ENCODE measurements at places on chromosomes 16 and 17.
A peak's percentile ranks its signal among the peaks of the same experiment; 100 is the strongest.

- DNase-seq = peak; percentile 13
These were observed 591 bp downstream of the PSMD7 start for GRCh38 chr16:74297145-74297665.

DNA sequence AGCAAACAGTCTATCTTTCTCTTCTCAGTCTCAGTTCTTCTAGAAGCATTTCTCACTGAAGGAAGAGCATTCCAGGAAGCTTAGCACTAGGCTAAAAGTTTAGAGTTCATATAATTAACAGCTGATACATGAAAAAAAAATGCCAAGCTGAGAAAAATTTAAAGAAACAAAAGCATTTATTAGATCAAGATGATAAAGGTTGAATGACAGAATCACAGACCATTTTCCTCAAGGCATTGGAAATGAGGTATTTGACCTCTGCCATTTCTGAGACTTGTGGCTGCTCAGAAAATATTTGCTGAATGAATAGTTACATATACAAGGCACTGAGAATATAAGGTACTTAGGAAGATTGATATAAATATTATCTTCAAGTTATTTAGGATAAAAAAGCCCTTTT, 901.6 kb upstream of the GOT2 start:
- DNase-seq = peak; percentile 92

GRCh38 chr17:8447799-8448198, 12.1 kb downstream of the NDEL1 start:
- DNase-seq = no peak

- DNase-seq = no peak
These were observed 58.3 kb downstream of the USP32 start for GRCh38 chr17:60333628-60334031.

DNA sequence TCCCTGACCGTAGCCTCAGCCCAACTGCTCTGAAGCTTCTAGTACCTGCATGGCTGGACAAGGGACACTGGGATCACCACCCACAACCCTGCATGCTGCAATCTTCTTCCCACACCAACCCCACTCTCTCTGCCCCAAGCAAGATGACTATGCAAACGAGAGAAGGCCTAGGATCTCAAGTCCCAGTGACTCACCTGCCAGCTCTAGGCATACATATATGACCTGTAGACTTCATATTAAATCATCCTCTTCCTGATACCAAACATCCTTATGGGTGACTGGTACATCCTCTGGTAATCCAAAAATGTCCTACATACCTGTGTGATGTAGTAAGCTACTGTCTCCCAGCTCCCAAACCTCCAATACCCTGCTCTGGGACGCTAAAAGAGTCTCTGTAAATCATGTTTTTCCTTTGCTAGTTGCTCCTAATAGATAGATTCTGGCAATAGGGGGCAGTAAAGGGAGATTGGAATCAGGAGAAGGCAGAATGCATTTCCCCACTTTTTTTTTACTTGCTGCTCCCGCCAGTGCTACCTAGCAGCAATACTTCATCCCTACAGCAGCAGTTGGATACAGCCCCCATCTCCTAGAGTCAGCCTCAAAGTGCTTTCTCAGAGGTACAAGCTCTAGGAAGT, 43.4 kb upstream of the SOX9 start:
- no peak for DNase-seq

DNA sequence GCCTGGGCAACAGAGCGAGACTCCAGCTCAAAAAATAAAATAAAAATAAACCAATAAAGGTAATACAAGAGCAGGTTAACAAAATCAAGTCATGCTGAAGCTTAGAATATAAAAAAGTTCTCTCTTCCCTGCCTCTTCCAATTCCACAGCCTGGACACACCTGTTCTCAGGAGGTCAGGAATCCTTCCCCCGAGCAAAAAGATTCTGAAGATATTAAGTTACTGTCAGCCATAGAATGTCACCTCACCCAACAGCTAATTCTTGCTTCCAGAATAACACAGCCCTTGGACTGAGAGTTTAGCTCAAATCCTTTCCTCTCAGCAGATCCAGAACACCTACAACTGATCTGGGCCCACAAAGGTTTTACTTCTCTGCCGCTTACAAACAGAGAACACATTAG, 27.1 kb downstream of the SLC39A11 start:
- DNase-seq = no peak

DNA sequence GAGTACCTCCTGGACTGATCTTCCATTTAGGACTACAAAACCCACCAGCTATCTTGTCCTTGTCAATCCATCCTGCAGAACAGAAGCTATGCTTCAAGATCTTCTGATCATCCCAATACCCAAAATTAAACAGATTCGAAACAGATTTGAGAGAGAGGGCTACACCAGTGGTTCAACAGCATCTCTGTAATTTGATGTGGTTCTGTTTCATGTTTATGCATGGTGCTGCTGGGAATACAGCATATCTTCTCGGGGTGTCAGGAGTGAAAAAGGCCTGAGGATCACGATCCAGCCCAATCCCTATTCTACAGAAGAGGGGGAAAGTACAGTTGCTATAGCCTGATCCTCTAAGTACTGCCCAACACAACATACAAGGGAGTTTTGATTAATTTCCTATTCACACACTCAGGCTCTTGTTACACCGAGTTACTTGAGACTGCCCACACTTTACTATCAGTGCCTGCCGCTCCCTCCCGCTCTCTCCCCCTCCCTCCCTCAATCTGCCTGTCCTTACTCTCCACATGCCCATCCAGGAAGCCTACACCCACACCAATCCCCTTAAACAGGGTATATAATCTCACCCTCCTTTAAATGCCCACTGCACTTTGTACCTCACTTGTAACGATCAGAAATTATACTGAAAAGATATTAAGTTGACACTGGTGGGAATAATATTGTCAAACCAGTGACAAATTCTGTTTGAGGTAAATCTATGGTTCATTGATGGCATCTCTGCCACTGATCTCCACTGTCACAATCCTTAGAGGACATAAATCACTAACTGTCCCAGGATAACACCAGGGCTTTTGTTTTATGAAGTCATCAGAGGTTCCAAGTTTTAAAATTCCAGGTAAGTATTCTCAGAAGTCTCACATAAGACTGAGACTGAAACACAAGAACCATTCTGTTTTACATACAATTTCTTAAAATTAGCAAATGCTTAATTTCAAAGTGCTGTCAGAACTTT, 89.3 kb upstream of the PLEKHM1 start:
- DNase-seq = no peak
